Naive thymus-derived CD8-positive, alpha-beta T cell (primary cell): ENCODE measurements at places on chromosomes 6 and 20.

DNA sequence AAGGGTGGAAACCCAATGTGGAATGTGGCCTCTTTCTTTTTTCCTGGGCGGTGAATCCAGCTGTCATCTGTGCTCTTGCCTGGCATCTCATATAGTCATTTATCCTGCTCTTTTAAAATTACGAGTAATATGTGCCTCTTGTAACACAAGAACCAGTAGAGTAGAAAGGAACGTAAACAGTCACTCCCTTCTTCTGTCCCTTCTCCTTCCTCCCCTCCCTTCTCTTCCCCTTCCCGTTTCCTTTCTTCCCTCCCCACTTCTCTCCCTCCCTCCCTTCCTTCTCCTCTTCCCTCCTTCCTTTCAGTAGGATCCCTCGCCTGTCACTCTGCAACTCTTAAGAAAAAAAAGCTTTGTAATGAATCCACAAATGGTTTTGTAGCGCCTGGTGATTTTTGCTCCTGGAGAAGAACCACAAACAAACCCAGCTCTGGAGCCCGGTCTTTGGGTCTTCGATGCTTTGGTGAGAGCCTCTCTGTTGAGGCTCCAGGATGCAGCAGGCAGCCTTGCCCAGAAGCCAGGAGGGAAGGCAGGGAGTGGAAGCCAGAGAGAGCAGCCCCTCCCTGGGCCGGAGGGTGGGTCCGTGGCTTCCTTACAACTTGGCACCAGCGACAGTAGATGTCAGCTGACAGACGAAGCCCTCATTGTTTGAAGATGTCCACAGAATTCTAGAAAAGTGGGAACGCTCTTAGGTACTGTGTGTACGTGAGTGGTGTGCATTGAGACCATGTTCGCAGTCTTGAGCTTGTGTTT is 15.0 kb downstream of the DUSP22 start:
- DNase-seq: no peak

DNA sequence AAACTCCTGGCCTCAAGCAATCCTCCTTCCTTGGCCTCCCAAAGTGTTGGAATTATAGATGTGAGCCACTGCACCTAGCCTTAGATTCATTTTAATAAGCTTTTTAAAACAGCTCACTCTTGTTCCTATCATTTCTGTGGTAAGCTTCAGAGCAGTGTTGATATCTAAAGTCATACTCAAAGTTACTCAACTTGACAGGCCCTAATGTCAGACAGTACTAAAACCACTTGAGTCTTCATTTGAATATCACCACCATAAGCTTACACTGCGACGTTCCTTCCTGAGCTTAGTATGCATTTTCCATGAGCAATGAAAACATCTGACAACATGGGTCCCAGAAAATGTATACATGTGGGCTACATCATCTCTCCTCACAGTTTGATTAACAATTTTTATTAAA is 6.0 kb downstream of the FUCA2 start:
- DNase-seq: no peak

DNA sequence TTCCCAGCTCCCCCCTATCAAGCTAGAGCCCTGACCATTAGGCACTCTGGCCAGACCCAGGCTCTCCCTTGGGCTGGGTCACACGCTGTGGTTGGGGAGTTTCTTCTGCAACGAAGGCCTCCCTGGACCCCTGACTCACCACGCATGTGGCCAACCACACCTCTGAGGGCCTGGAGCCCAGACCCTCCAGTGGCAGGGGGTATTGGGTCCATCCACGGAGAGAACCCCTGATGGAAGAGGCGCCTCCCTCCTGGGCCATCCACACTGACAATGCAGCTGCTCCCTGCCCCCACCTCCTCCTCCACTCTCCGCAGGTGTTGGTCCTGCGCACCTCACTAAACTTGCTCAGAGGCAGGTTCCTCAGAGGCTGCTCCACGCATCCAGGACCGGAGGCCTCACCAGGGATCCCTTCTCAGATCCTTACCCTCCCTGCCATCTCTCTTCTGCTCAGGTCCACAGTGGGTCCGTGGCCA is 125.4 kb downstream of the RNASET2 start:
- DNase-seq: no peak

- DNase-seq: peak; percentile 67
Measured at GRCh38 chr6:106334646-106335448, 9.3 kb upstream of the ATG5 start.

- no peak for DNase-seq
Measured at GRCh38 chr6:139442188-139442671, 67.8 kb upstream of the CITED2 start.

GRCh38 chr20:35363190-35363589 is 48.6 kb downstream of the UQCC1 start:
- no peak for DNase-seq
